ENCODE measurements at places on chromosomes 1 and 21.

- no peak for DNase-seq
These were observed 19.2 kb upstream of the PKP1 start for GRCh38 chr1:201264072-201264471.

DNA sequence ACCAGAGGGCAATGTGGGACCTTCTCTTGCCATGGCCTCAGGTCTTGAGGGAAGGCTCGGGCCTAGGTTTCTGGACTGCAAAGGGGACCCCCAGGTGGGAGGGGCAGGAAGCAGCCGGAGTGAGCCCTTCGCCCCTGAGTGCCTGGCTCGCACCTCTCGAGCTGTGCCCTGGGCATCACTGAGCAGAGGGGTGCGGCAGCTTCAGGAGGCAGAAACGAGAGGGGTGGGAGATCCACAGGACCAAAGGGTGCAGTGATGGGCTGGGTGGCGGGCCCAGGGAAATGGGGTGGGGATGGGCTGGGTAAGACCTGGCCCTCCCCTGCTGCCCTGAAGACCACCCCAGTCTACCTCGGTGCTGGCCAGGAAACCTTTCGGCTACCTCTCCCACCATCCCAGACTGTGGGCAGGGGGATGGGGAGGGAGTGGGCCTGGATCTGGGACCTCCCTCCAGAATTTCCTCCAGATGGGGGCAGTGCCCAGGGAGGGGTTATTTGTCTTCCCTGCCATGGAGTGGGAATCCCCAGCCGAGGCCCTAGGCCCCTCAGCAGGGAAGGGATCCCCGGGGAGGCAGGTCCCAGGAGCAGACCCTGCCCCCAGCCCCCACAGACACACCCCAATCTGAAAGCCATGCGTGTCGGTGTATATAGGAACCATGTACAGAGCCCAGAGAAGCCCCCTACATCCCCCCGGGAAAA is 21.3 kb downstream of the A3GALT2 start:
- DNase-seq: no peak

- DNase-seq: no peak
These were observed 430 bp downstream of the S100B start for GRCh38 chr21:46604329-46604974.

GRCh38 chr21:44065428-44065827 is 41.8 kb upstream of the PWP2 start:
- DNase-seq: peak; percentile 55
